ENCODE measurements at places on chromosomes 3 and 15.

DNA sequence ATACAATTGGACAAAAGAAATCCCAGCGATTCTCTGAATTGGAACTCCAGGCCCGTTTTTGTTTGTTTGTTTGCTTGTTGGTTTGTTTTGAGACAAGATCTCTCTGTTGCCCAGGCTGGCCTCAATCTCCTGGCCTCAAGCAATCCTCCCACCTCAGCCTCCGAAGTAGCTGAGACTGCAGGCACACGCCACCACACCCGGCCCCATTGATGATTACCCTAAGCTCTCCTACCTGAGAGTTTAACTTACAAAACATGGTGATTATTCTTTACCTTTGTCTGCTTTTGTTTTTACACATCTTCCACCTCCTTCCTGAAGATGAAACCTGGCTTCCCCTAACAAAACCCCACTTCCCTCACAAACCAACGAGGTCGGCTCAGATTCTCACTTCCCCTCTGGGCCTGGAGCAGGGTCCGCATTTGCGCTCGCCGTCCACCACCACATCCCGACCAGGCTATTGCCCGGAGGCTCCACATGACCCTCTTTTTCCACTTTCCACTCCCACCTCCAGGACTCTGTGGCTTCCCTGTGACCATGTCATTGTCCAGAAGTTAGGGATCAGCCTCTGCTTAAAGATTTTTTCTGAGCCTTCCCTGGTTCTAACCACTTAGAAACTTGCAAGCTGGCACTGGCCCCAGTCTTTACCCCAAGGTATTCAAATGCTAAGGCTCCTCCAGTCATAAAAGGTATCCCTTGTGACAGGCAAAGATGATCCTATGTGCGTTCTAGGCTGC lies 14.8 kb downstream of the KLHL6 start:
- no peak for DNase-seq

DNA sequence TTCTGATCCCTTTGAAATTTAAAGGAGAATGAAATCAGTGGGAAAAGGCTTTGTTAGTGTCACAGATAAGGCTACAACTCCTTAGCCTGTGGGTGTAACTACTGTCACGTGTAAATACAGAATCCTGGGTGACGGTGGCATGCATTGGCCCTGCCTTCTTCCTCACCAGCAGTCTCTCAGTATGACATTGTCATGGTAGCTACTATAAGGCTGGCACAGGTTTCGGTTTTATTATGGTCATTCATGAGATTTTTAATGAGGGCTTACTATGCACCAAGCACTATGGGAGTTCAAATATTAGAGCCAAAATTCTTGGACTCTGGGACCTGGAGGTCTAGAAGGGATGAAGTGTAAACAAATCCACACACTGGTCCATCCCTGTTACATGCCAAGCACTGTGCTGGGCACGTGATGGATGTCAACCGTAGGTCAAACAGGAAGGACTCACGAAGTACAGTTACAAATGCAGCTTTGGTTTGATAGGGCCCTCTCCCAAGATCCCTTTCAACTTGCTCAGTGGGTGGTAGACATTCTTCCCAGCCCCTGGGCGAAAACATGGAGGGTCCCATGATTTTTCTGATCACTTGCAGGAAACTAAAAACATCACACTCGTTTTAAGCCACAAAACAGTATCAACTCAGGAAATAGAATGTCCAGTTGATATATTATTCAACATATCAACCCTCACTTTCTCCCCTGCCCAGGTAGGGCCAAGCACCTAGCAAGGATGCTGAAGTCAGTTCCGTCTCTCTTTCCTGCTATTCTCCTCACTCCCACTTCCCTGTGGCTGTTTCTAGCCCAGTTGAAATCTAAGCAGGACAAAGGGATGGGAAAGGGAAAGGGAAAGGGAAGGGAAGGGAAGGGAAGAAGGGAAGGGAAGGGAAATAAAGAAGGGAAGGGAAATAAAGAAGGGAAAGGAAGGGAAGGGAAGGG lies 25.3 kb downstream of the BFSP2 start:
- DNase-seq: no peak

- DNase-seq: no peak
Observed at GRCh38 chr3:120399372-120399771, 50.2 kb upstream of the LRRC58 start.

DNA sequence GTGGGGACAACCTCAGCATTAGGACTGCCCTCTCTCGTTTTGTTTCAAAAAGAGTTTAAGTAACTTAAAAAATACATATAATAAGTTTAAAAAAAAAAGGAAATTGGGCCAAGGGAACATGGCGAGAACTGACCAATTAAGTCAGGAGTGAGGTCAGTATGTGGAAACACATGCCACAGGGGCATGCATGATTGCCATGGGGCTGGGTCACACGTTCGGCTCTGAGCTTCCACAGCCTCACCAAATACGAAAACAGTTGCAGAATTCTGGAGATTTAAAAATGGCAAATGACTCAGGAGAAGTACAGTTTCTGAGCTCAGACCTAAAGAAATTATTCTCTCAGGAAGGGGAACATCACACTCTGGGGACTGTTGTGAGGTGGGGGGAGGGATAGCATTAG lies 24.1 kb downstream of the PDE8A start:
- DNase-seq: no peak

- DNase-seq: no peak
Observed at GRCh38 chr3:101998256-101998926, 149.1 kb downstream of the NFKBIZ start.

DNA sequence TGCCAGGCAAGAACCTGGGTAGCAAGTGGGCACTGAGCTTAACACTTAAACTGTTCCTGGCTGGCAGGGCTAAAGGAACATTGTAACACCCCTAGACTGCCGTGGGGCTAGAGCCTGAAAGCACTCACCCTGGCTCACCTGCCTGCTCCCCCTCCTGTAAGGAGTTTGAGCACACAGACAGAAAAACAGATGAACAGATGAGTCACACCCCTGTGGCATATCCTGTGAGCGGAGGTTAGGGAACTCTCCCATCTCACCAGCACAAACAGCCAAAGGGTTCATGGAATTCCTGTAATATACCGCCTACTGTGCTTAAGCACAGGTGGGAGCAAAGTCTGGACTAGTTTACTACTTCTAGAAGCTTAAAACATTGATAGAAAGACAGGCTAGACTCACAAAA lies 300.1 kb downstream of the ROBO1 start:
- DNase-seq: no peak

- DNase-seq: no peak
Observed at GRCh38 chr15:76258460-76258859, 52.8 kb downstream of the ETFA start.

DNA sequence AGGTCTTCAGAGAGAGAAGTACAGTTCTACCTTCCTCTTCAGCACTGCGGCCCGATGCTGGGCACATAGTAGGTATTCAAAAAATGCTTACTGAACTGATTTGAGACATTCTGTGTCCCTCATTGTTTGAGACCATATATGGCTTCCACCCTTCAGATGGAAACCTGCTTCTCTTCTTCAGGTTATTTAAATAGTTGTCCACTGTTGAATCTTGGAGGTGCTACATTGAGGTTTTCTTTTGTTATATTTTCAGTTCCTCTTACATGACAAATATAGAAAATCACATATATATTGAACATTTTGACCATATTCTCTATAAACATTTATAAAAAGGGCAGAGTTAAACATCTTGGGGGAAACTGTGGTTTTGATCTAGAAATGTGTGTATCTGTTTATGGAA lies 200.2 kb upstream of the LRRC3B start:
- DNase-seq: no peak

DNA sequence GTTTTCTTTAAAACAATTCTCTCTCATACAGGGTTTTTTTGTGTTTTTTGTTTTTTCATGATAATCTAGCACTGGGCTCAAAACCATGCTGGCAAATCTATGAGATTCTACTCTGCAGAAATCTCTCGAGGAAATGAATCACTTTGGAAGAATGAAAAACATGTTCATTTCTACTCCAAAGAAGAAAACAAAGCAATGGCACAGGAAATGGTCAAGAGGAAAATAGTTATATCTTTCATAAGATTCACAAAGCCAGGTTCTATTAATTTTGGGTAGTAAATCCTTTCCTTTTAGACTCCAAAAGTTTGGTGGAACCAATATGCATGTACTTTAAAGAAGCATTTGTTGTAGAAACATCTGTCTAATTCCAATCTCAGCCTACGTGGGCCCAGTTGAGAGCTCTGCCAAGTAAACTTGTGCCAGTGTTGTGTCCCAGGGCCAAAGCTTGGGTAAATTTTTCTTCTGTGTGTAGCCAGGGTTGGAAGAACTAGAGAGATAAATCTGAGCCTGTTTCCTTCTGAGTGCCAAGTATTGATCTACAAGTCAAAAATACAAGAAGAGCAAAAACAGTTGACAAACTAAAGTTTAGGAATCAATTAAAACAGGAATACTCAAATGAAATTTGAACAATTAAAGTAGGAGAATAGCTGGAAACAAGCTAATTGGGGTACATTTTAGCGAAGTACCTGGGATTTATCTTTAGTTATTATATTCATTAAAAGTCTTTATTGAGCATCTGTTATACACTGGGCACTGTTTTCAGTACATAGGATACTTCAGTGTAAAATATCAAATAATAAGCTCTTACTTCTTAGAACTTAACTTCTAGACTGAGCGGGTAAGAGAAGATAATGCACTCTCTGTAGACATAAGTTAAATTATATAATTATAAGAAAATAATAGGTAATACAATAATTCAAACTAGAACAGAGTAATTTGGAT lies 657.5 kb upstream of the NECTIN3 start:
- DNase-seq: no peak

DNA sequence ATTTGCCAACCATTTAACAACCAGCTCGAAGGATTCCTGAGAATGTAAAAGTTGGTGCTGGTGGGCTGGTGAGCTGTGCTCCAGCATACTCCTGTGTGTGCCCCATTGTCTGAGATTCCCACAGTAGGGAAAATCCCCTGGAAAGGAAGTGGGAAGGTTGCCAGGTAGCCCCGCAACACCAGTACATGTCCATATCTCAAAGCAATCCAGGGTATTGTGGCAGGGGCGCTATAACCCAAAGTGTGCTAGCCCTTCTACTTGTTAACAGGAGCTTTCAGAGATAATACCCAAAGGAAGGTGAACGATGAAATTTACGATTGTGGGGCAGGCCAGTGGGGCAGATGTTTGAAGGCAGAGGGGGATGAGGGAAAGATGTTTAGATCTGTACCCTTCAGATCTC lies 42.7 kb upstream of the SYNM start:
- DNase-seq: no peak

DNA sequence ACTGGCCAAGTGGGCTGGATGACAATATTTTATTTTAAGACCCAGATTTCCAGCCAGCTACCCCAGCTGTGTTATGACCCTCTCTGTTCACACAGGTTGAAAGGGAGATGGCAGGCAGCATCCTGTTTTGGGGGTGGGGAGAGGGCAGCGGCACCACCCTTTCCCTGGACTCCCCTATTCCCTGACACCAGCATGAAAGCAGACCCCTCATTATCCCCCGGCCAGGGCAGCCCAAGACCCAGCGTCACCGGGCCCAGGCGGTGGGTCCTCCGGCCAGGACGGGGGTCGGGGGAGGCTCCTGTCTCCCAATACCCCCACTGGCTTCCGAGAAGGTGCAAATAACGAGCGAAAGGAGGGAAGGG lies 127.6 kb upstream of the MEF2A start:
- no peak for DNase-seq

DNA sequence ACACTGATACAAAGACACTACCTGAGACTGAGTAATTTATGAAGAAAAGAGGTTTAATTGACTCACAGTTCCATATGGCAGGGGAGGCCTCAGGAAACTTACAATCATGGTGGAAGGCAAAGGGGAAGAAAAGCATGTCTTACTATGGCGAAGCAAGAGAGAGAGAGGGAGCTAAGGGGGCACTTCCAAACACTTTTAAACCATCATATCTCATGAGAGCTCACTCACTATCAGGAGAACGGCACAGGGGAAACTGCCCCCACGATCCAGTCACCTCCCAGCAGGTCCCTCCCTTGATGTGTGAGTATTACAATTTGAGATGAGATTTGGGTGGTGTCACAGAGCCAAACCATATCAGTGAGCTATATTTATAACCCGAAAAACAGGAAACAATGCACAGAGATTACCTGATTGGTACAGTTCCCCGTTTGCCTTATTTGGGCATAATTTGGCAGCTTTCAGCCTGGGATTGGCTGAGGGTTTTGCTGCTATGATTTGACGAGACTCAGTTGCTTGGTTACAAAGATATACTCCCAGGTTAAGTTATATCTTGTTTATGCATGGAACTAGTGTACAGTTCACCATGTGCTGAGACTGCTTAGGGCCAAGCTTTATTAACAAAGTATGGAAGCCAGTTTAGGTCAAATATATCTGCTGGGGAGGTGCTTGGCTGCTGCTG lies 184.2 kb downstream of the NR2F2 start:
- no peak for DNase-seq

- DNase-seq: no peak
Observed at GRCh38 chr3:7640787-7641186, 779.9 kb downstream of the GRM7 start.

GRCh38 chr15:45665261-45665660 lies 30.4 kb downstream of the SQOR start:
- no peak for DNase-seq

GRCh38 chr3:120100711-120101110 lies 6.5 kb upstream of the GSK3B start:
- no peak for DNase-seq

DNA sequence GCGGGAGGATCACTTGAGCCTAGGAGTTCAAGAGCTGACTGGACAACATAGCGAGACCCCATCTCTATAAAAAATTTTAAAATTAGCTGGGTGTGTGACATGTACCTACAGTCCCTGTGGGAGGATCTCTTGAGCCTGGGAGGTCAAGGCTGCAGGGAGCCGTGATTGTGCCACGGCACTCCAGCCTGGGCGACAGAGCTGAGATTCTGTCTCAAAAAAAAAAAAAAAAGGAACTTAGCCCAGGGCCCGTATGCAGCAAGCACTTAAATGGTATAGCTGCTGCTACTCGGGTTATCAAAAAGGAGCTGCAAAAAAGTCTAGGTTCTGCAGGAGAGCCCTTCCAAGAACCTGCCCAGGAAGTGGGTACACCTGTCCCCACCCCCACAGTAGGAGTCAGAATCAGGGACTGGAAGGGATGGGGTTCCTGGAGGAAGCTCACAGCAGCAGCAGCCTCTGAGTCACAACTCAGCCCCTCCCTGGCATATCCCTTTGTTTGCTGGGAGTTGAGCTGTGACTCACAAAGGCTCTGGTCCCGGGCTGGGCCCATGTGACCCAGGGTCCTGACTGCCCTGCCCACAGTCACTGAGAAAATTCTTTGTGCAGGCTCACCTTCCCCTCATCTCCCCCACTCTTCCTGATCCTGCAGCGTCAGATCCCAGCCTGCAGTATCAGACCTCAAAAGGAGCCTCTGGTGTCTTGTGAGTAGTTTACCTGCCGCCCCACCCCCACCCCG lies at the start of gene SPATA12:
SPATA12 (plus strand) TSS at position 576 of the 733 bp plus-strand sequence. CDS start 13,031 bp downstream, outside the sequence.
- DNase-seq: no peak

DNA sequence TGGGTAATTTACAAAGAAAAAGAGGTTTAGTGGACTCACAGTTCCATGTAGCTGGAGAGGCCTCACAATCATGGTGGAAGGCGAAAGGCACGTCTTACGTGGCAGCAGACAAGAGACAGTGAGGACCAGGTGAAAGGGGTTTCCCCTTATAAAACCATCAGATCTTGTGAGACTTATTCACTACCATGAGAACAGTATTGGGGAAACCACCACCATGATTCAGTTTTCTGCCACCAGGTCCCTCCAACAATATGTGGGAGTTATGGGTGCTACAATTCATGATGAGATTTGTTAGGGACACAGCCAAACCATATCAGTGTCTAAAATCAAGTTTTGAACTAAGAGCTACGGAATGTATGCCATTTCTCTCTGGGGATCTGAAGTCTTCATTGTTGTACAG lies 354.8 kb upstream of the C2CD4B start:
- no peak for DNase-seq

All from activated CD4-positive, alpha-beta T cell treated with anti-CD3 and anti-CD28 coated beads, Interleukin-2, amount 50 U/mL, for 24 hours (primary cell).